ENCODE measurements at places on chromosomes 2 and 18.

DNA sequence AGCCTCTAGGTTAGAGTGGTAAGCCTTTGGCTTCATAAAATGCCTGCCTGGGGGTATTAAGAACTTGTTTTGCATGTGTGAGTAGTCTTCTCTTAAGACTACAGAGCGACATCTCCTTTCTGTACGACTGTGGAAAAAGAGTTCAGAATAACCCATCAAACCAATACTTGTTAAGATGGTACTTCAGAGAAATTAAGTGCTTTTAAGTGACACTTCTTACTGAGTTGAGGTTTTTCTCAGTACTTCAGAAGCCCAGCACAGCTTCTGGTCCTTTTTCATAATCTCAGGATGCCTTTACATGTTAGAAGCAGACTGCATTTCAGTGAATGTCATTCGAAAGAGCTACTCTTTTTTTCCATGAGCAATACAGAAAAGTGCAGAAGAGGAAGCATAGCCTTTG is 10.8 kb downstream of the XRCC5 start:
- no peak for DNase-seq

DNA sequence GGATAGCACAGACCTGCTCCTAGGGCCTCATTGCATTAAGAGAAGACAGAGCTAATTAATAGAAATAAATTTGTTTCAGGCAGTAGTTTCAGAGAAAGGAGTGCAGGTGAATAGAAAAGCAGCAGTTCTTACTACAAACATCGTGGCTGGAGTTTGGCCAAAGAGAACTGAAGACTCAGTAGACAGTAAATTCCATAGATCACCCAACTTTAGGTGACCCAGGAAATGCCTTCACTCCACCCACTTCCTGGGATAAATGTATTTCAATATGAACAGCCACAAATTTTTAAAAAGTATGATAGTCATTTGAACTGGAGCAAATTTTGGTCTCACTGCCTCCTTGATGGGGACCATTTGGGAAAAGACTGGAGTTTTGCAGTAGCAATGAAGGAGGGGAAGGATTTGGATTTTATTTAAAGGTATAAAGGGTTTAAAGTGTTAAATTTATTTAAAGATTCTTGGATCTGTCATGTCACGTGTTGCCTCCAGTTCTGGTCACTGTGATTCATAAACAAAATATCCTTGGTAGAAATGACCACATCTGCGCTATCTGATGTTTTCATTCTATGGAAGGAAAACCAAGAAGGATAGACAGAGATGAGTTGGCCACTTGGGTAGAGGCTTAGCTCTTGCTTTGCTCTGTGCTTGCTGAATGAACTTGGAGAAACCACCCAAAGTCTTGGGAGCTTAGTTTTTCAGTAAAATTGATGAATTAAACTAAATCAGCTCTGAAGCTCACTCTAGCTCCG is 390.2 kb downstream of the THSD7B start:
- no peak for DNase-seq

- no peak for DNase-seq
Measured at GRCh38 chr2:43348908-43349661, 122.7 kb upstream of the ZFP36L2 start.

DNA sequence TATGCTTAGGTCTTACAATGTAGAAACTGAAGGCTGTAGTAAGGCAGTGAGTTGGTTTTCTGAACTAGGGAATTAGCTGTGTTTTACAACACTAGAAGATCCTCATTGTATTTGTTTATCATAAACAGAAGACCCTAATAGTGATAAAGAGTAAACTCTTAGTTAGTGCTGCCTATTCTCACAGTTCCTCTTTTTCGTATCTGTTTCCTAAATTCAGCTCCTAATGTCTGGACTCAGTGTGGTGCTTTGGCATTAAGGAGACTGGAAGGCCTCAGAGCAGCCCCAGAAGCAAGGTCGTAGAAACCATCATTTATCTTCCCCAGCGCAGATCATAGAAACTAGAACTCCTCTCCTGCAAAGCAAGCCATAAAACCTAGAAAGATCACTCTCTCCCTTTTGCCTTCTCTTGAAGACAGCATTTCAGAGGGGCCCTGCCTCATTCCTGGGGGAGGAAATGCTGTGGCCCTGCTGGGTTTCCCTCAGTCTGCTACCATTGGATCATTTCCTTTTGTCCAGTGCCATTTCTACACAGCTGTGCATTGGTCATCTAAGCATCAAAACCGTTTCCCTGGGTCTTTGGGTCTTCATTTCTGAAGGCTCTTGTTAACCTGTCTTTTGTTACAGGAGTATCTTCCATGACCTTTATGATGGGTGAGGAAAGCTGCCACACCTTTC is 4.7 kb downstream of the ACP1 start:
- no peak for DNase-seq

DNA sequence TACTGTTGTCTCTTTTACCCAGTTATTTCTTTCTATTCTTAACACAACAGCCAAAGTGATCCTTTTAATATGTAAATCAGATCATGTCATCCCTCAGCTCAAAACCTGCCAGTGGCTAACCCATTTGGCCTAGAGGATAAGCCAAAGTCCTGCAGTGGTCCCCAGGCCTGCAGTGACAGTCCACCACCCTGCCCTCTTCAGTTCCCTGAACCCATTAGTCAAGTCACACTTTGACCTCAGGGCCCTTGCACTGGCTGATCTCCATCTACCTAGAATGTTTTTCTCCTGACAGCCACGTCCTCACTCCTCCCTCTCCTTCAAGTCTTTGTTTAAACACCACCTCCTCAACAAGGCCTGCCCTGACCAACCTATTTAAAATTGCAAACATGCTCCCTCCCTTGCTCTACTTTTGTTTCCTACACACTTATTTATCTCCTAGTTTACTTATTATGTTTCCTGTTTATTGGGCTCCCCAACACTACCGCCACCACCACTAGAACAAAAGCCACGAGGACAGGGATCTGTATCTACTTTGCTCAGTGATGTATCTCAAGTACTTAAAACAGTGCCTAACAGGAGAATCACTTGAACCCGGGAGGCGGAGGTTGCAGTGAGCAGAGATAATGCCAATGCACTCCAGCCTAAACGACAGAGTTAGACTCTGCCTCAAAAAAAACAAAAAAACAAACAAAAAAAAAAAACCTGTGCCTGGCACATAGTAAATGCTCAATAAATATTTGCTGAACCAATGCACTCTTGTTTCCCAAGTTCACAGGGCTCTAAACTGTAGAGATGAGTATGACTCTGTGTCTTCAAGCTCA is 9.3 kb downstream of the MREG start:
- no peak for DNase-seq

- no peak for DNase-seq
Measured at GRCh38 chr2:219433666-219434467, 776 bp upstream of the SPEG start.

Data from activated T-cell treated with anti-CD3 and anti-CD28 coated beads for 1 hour (primary cell).